Bronchus fibroblast of lung (primary cell): ENCODE measurements at places on chromosomes 11 and 22. TPM values are rescaled to one million over a fixed set of nuclear protein-coding genes. Genes with fewer than 3 reads are reported as not detected.

Gene FGF3
- not detected in 2 replicates for total RNA-seq

Gene OVCH2
- total RNA-seq, result not detected in 2 replicates

Gene FOLR2
- total RNA-seq, result not detected in 2 replicates

Gene TTC36
- total RNA-seq, result 1.0 TPM in 1 of 2 replicates, not detected in the other

Gene TMEM218
- total RNA-seq, result 27.5 and 33.3 TPM in 2 replicates

Gene ESAM
- total RNA-seq, result under 0.01 and 0.17 TPM in 2 replicates

Gene BLID
- 0.15 and 1.5 TPM in 2 replicates for total RNA-seq

Gene XKR3
- total RNA-seq, result not detected in 2 replicates

Gene RNASEH2C
- total RNA-seq, result 66.0 and 76.0 TPM in 2 replicates
